ENCODE measurements at places on chromosomes 2 and 18.

DNA sequence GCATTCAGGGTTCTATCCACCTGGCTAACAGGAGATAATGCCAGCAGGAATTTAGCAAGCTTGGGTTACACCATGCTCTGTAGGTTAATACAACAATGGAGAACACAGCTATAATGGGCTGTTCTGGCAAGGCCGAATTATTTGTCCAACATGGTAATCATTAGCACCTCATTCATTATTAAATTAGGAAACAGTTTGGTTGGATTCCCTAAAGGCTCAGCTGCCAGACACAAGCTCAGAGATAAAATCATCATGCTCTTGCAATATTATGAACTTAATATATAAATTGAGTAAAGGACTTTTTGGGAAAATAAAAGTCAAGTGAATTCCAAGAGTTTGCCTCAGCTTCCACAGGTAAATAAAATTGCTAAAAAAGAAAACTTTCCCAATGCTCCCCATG lies 166.4 kb downstream of the ANKRD44 start:
- no peak for DNase-seq

- DNase-seq = no peak
Observed at GRCh38 chr2:143251681-143252080, 122.5 kb downstream of the ARHGAP15 start.

- DNase-seq = no peak
Observed at GRCh38 chr2:168687314-168687713, 115.1 kb upstream of the NOSTRIN start.

DNA sequence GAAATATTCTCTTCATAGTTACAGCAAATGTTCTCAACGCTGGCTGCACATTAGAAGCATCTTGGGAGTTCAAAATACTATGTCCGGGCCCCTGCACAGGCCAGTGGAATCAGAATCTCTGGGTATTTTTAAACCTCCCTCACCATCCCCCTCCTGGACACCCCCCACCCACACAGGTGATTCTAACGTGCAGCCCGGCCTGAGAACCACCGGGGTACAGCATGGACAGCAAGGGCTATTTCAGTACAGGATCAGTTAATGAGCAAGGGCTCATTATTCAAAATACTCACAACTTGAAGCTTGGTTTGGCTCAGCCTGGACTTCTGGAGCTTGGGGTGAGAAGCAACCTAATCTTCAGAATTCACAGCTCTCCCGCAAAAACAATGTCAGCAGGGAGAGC lies 31.4 kb downstream of the INO80C start:
- DNase-seq = no peak

- no peak for DNase-seq
Observed at GRCh38 chr2:225309516-225309915, 90.0 kb upstream of the NYAP2 start.

DNA sequence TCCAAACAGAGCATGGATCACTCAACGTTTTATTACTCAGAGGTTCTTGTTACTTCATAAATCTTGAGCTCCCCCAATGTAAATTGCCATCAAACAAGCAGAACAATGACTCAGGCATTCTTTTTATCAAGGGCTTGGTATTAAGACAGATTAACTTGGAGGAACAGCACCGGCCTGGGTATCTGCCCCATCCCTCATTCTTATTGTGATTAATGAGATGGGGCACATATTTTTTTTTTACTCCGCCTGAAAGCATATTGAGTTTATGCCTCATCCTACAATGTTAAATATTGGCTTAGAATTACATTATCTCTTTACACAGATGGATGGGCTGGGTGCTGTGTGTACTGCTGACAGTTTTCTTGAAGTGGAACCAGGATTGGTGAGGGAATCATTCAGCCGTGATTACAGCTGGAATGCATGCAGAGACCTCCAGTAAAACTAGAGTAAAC lies 387.3 kb downstream of the CLIP4 start:
- DNase-seq = no peak

DNA sequence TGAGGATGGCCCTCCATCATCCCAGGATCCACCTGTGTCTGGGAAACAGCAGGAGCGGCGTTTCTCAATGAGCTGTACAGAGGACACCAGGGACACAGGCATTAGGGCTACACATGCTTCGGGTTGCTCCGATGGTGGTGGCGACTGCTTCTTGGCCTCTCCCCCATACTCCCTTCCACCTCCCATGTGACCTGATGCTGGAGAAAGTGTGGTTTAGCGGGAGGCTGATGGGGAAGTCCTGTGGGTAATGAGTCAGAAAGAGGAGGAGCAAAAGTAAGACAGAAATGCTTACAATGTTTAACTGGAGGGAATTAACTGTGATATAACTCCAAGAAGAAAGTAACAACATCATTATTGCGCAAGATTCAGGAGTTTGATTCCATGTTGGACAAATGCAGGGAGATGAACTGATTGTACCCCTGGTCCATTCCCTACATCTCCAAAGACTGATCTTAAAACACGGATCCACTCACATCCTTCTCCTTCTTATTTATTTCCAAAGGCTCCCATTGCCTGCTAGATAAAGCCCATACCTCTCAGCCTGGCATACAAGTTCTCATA lies 186.6 kb downstream of the NRP2 start:
- no peak for DNase-seq

DNA sequence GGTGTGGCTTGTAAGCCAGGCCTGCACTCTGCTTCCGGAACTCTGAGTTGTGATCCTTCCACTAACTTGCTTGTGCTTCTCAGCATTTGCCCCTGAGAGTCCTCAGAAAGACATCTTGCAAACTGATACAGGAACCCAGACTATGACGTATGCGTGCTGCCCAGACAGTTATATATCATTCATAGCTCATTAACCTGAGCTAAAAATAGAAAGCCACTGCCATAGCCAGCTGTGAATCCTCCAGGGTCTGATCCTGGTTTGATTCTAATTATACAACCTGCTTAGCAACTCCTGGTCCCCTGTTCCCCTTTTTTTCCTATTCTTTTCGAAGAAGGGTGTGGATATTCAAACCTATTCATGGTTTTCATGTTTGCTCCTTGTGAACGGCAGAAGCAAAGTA lies 63.7 kb downstream of the MARCHF4 start:
- DNase-seq = no peak

DNA sequence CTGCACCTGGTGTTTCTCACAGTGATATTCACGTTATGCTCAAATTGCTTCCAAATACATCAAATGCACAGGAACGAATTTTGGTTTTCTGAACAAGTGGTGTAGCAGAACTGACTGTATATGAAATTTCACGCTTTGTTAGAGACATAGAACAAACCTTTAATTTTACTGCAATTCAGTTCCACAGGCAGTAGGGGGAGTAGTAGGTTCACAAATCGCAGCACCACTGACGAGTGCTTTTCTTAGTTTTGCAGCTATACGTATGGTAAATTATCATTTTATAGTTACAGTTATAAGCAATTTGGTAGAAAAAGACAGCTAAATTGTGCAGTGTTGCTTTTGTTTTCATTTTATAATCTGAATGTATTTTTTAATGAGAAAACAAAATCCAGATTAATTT lies 113.3 kb downstream of the KIAA1328 start:
- DNase-seq = no peak

DNA sequence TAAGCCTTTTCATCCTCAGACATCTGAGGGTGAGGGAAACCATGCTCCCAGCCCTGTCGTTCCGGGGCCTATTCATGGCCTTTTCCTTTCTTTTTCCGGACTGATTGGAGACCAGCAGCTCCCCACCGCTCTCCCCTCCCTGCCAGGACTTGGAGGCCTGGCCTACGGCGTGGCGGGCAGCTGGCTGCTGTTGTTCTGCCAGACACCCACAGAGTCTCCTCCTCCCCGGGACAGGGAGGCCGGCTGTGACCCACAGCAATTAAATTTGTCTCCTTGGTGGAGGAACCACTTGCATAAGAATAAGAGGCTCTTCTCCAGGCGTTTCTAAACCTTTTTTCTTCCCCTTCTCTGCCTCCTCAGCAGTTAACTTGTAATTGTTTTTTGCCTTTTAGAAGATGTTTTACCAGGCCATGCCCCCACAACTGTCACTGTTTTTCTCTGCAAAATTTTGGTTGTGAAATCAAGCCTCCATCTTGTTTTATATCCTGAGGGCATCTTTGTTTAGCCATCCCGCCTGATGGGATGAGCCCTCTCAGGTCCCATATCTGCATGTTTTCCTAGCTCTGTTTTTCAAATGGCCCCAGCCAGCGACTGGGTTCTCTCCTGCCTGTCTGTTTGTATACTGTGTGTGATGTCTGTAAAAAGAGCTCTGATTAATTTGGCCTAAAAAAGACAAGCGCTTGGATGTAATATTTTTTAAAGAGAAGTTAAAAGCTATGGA lies 1060.0 kb upstream of the DDX18 start:
- DNase-seq = peak; percentile 28

Measured in neural crest cell (in vitro differentiated cells).